ENCODE measurements at places on chromosomes 11 and 22.

GRCh38 chr11:2306452-2306823 lies 4.6 kb downstream of the TSPAN32 start:
- no peak for DNase-seq

GRCh38 chr11:61061081-61061826 lies 41.0 kb upstream of the CD5 start:
- no peak for DNase-seq

DNA sequence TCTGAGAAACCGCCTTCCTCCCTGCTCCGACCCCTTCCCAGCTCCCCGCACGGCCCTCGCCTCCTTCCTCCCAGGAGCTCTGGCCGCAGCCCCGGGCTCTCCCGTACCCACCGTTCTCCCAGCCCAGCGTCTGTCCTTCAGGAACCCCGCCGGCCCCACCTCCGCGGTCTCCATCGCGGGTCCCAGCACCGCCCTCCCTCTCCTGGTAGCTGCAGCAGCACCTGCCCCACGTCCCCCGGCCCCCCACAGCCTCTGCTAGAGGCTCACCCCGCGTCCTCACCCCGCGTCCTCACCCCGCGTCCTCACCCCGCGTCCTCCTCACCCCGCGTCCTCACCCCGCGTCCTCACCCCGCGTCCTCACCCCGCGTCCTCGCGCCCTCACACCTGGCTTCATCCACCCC lies 85.9 kb downstream of the WNT7B start:
- DNase-seq, result no peak

DNA sequence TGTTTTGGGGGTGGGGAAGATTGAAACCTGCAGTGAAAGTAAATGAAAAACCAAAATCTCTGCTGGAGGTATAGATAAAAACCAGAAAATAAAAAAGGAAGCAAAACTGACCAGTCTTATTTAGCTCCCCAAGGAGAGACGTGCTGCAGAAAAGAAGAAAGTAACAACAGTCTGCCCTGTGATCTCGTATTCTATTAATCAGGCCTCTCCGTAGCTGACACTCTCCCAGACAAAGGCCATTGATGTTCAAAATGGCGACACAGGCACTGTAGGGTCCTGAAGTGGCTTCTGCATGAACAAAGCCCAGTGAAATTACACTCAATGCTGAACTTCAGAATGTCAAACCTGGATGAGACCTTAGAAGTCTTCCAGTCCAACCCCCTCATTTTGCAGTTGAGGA lies 106.6 kb downstream of the NXPE2 start:
- no peak for DNase-seq

GRCh38 chr11:26904132-26904531 lies 89.8 kb upstream of the FIBIN start:
- DNase-seq, result no peak

Measured in NCI-H1436 treated with DMSO at 0.1 percent for 48 hours (cell line).